ENCODE measurements at places on chromosomes 13 and 19.

DNA sequence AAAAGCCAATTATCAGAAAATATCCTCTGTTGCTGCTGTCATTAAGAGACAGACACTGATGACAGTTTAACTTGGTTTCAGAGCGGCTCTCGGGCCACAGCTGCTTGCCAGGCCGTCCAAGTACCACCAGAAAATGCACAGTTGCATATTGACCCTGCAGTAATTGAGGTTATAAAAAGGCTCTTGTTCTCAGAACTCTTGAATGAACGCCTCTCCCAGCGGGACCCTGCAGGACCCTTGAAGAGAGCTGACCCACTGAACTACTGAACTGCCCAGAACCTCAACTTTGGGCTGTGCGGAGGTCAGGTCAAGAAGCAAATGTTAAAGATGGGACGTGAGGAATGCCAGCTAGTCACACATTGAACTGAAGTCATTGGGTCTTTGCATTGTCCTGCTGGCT lies 1559.0 kb upstream of the SLC10A2 start:
- no peak for DNase-seq

GRCh38 chr19:37692956-37693620 lies 26.5 kb downstream of the ZNF607 start:
- DNase-seq: no peak

- DNase-seq: no peak
Measured at GRCh38 chr13:40269086-40269485, 397.4 kb downstream of the FOXO1 start.

DNA sequence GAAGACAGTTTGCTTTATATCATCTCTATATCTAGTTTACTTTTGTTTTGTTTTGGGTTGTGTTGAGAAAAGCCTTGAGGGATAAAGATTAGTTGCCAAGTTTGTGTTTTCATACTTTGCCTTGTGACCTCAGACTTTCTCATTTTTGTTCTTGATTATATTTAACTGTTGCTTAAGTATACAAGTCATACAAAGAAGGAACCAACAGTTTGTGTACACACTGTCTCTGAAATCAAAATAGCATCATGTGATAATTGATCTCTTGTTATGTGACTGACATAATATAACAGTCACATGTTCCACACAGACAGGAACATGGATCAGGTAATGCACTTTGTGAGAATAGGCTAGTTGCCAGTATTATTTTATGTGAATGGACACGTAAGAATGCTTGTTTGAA lies 70.8 kb downstream of the SHISA2 start:
- DNase-seq: no peak

DNA sequence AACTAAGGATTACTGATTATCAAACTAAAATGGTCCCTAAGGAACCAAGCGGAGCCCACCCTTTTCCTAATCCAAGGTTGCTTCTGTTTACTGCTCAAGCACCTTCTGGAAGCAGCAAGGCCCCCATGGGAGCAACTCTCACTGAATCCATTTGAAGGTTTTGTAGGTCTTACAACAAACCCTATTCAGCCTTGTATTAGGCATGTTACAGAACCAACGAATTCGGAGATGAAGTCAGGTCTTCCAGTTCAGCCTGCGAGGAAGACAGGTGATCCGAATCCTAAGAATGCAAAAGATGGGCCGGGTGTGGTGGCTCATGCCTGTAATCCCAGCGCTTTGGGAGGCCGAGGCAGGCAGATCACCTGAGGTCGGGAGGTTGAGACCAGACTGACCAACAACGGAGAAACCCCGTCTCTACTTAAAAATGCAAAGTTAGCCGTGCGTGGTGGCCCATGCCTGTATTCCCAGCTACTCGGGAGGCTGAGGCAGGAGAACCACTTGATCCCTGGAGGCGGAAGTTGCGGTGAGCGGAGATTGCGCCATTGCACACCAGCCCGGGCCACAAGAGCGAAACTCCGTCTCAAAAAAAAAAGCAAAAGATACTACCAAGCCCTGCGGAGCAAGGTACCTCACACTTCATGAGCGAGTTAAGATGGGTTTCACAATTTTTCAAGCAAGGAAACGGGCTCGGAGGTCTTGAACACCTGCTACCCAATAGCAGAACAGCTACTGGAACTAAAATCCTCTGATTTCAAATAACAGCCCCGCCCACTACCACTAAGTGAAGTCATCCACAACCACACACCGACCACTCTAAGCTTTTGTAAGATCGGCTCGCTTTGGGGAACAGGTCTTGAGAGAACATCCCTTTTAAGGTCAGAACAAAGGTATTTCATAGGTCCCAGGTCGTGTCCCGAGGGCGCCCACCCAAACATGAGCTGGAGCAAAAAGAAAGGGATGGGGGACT lies 609 bp downstream of the ZAR1L start:
- DNase-seq: no peak

GRCh38 chr13:30867089-30867669 lies 38.9 kb upstream of the MEDAG start:
- DNase-seq: no peak

- DNase-seq: no peak
Measured at GRCh38 chr13:97976610-97977521, 23.4 kb downstream of the IPO5 start.

All from kidney epithelial cell (primary cell).